ENCODE measurements at places on chromosomes 16 and 17. TPM values are rescaled to one million over a fixed set of nuclear protein-coding genes. Genes with fewer than 3 reads are reported as not detected.

The XAF1 gene
- total RNA-seq: 50.2 TPM

GRCh38 chr17:16991349-16992009, 19.6 kb upstream of the TNFRSF13B start:
- no peak overlapping the region for H3K27ac ChIP-seq
- H3K27me3 ChIP-seq: no peaks in the 10 kb centered on the region
- H3K4me3 ChIP-seq: no peak overlapping the region
- H3K36me3 ChIP-seq: no peaks in the 10 kb centered on the region

The KRT40 gene
- not detected for total RNA-seq

GRCh38 chr16:49498666-49499413, 125.2 kb downstream of the C16orf78 start:
- H3K36me3 ChIP-seq: no peaks in the 10 kb centered on the region
- H3K4me3 ChIP-seq: no peak overlapping the region
- H3K27ac ChIP-seq: no peak overlapping the region
- H3K4me1 ChIP-seq: no peaks in the 10 kb centered on the region

DNA sequence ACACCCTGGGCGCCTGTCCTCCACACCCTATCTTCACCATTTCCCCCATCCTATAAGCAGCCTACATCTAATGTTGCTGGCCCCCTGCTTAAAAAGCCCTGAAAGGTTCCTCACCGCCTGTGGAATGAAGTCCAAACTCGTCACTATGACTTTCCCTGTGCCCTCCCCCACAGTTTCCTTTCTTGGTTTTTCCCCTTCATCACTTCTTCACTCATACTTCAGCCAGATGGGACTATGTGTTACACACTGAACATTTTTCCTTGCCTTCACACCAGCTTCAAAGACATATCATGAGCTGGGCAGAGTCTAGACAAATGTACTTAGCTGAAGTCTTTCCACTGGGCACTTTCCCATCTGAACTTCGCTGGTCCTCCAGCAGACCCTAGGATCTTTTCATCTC, 1.5 kb upstream of the MARCHF10 start:
- H3K27ac ChIP-seq: no peak overlapping the region
- H3K36me3 ChIP-seq: no peaks in the 10 kb centered on the region
- no peak overlapping the region for H3K4me3 ChIP-seq
- no peak for DNase-seq

The CNTNAP1 gene
- 9.4 TPM for total RNA-seq

DNA sequence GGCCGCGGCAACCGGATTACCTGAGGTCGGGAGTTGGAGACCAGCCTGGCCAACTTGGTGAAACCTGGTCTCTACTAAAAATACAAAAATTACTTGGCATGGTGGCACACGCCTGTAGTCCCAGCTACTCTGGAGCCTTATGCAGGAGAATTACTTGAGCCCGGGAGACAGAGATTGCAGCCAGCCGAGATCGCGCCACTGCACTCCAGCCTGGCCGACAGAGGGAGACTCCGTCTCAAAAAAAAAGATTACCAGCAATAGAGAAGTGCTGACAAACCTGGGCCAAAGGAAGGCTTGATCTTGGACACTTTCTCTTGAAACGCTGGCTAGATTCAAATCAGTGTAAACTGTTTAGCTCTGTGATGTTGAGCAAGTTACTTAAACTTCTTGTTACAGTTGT, 4.3 kb downstream of the MT1H start:
- H3K4me1 ChIP-seq: peaks cover 23% of the 10 kb centered on the region
- H3K27ac ChIP-seq: no peak overlapping the region
- DNase-seq: no peak
- H3K27me3 ChIP-seq: no peaks in the 10 kb centered on the region
- no peaks in the 10 kb centered on the region for H3K36me3 ChIP-seq
- no peak overlapping the region for H3K4me3 ChIP-seq

DNA sequence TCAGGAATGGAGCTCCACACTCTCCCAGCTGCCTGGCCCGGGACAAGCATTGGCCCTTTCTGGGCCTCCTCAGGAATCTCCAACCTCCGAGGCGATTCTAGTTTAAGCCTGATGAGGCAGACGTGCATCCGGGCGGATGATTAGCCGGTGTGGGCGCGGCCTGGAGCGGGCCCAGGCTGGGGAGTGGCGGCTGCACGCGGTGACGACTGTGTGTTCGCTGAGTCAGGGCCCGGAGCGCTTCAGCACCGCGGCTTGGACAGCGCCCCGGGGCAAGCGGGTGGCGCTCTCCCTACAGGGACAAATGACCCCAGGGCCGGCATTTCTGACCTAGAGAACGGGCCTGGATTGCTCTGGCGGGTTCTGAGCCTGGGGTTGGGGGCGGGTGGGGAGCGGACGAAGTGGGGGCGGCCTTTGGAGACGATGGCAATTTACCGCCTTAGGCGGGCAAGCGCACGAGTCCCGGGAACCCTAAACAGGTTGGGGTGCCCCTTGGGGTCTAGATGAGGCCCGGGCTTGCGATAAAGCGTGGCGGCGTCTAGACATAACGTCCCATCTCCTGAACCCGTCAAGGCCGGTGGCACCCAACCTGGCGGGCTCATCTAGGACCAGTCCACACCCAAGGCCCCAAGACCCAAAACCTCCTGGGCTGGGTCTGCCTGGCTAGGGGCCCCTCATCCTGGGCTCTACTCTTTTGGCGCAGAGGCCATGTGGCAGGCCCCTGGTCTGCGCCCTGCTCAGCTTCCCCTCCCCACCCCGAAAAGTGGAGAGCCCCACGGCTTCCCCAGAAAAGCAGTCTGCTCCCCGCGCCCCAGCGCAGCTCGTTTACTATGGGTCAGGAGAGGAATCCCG, 22.3 kb upstream of the ZNHIT3 start:
- no peaks in the 10 kb centered on the region for H3K36me3 ChIP-seq
- DNase-seq: no peak
- no peak overlapping the region for H3K4me3 ChIP-seq
- no peaks in the 10 kb centered on the region for H3K4me1 ChIP-seq

Data from tibial nerve (tissue), 4 donors.